ENCODE measurements at places on chromosomes 12 and 14.

- no peak for DNase-seq
Observed at GRCh38 chr12:93705237-93705636, 28.1 kb downstream of the CRADD start.

GRCh38 chr14:60253649-60254048, 4.6 kb downstream of the PPM1A start:
- no peak for DNase-seq

DNA sequence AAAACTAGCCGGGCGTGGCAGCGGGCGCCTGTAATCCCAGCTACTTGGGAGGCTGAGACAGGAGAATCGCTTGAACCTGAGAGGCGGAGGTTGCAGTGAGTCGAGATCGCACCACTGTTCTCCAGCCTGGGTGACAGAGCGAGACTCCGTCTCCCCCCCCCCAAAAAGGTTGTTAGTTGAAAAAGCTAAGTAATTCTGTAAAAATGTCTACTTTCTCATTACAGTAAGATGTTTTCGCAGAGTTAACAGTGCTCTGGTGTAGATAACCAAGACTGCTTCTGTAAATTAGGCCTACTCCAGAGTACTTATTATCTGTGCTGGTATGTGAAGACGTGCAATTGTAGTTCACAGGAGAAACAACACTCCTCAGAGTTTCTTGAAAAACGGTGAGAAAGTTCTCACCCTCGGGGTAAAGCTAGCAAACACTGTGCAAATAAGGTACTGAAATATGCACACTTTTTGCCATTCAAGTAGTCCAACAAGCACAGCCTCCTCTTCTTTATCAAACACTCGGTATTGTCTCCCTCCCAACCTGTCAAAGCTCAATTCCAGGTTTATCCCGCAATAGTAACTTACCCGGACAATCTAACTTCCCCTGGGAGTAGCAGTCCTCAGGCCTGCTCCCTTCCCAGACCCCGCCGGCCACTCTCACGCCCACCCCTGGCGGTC, 974 bp downstream of the BTBD7 start:
- DNase-seq, result no peak

- DNase-seq, result no peak
Observed at GRCh38 chr12:127829281-127830064, 437.5 kb upstream of the TMEM132C start.

GRCh38 chr12:124279846-124280360, 15.0 kb upstream of the RFLNA start:
- DNase-seq, result no peak

- no peak for DNase-seq
Observed at GRCh38 chr12:132801741-132802140, 26.9 kb downstream of the GOLGA3 start.

DNA sequence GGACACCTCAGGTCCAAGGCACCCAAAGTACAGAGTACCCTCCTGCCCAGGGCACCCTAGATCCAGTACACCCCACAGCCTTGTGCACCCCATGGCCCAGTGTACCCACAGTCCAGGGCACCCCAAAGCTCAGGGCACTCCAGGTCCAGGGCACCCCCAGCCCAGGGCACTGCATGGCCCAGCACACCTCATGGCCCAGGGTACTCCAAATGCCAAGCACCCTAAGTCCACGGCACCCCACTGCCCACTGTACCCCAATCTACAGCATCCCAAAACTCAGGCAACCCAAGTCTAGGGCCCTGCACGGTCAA, 6.0 kb downstream of the JAG2 start:
- DNase-seq, result no peak

- DNase-seq, result no peak
Observed at GRCh38 chr14:92103363-92103989, 2.9 kb downstream of the ATXN3 start.

- DNase-seq, result no peak
Observed at GRCh38 chr12:2374092-2374906, 321.5 kb downstream of the CACNA1C start.

DNA sequence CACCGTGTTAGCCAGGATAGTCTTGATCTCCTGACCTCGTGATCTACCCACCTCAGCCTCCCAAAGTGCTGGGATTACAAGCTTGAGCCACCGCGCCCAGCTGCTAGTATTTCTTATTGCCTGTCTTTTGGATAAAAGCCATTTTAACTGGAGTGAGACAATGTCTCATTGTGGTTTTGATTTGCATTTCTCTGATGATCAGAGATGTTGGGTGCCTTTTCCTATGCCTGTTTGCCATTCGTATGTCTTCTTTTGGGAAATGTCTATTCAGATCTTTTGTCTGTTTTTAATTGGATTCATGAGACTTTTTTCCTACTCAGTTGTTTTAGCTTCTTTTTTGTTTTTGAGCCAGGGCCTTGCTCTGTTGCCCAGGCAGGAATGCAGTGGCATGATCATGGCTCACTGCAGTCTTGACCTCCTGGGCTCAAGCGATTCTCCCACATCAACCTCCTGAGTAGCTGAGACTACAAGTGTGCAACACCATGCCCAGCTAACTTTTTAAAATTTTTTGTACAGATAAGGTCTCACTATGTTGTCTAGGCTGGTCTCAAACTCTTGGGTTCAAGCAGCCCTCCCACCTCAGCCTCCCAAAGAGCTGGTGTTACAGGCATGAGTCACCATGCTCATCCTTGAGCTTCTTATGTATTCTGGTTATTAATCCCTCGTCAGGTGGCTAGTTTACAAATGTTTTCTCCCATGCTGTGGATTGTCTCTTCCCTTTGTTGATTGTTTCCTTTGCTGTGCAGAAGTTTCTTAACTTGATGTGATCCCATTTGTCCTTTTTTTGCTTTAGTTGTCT, 65.9 kb downstream of the ACACB start:
- no peak for DNase-seq
